ENCODE measurements at places on chromosomes 4 and X.
A peak's percentile ranks its signal among the peaks of the same experiment; 100 is the strongest.

DNA sequence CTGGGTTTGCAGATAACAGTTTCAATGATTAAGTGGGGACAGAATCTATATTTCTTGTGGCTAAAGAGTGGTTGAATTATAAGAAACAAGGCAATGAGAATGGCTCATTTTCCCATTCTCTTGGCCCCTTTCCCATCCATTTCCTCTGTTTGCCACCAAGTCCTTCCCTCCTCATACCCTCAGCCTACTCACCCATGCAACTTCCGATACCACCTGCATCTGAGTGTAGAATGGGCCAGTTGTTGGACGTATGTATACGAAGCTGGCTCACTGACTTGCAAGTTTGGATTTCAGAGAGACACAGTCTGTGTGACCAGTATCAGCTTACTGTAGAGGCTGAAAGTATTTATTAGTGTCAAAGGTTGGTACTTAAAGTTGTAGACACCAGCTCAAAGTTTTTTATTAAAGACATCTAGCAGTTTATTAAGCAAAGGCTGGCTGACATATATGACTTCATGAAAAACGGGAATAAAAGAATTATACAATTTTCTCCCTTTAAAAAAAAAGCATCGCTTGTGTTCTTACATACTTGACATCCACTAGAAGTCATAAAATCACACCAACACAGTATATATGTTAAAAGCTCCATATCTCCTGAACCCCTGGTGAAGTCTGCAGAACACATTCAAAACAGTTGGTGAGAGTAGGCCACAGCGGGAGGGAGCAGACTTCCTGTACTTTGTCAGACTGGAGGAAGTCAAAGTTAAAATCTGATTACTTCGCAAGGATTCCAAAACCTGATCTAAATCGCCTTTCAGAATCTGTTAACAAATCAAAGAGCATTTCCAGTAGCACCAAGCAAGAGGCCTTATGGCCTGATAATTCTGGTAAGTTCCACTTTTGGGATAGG is 22.4 kb upstream of the STIM2 start:
- no peak for DNase-seq

GRCh38 chr4:185374573-185374972 is 21.2 kb downstream of the LRP2BP start:
- DNase-seq: no peak

- DNase-seq: no peak
Observed at GRCh38 chr4:183631577-183632198, 27.3 kb downstream of the RWDD4 start.

DNA sequence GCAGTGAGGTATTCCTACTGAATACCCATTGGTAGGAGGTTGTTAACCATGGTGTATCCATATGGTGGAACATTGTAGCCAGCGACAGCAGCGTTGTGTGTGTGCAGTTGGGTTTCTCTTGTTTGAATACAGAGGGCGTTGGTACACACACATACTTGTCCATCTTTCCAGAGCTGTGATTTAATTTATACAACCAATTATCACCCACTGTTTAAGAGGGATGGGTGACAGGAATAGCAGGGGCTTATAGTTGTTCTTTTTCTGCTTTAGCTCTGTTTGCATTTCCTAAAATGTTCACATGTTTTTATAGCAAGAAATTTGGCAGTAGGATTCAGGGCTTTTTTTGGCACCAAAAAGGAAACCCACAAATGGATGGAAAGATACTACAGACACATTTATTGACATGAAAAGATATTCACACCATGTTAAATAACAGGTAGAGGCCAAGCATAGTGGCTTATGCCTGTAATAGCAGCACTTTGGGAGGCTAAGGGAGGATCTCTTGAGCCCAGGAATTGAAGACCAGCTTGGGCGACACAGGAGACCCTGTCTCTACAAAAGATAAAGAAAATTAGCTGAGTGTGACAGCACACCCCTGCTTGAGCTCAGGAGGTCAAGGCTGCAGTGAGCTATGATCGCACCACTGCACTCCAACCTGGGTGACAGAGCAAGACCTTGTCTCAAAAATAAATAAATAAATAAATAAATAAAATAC is 60.6 kb downstream of the TNIP2 start:
- no peak for DNase-seq

DNA sequence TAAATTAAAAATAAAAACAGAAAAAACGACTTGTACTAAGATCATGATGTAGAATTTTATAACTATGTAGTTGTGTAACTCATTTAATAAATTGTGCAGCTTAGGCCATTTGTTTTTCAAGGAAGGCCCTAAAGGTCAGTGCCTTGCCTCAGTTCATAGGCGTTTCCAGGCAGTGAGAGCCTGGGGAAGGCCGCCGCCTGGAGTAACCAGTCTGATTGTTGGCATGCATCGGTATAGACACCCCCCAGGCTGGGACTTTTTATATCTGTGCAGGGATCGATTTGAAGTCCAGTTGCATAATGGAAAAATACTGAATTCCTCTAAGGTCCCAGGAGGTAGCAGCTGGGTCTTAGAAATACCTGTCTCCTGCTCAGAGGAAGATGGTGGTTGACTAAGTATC is 77.2 kb downstream of the TMEM131L start:
- DNase-seq: no peak

DNA sequence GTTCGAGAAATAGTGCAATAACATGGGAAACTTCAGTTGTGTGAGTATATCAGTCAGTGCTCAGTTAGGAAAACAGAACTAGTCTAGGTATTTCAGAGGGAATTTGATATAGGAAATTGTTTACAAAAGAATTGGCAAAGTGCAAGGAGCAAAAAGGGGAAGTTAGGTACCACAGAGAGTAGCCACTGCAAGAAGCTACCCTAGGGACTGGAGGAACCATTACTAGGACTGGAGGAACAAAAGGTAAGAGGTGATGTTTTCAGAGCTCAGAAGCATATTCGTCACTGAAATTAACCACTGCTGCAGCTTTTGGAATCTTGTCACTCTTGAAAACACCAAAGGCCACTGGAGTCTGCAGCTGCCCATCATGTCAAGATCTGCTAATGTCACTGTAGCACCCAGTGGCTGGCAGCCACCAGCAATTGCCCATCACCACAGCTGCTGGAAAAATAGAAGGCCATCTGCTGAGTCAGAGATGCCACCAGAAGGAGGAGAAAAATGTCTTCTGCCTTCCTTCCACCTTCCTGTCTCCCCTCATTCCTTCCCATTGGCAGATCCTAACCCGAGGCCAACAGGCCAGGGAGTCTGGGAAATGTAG is 160.6 kb upstream of the RPS6KA3 start:
- no peak for DNase-seq

DNA sequence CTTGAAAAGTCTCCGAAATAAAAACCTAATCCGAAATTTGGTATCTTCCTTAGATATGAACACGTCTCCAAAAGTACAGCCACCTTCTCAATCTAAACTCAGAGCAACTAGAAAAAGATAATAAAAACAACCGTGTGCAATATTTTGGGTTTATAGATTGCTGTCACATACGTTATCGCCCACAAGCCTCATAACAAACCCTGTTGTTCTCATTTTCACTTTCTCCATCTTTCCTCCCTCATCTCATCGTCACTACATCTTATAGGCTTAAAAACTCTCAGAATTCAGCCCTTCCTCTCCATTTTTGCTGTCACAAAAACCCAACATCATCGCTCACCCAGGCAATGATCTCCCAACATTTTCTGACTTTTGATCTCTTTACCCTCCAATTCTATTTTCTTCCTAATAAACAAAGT is 448 bp upstream of the SCFD2 start:
- DNase-seq: no peak

- no peak for DNase-seq
Observed at GRCh38 chr4:189740873-189741272, 199.8 kb upstream of the FRG1 start.

- DNase-seq: no peak
Observed at GRCh38 chr4:10066206-10066605, 44.9 kb upstream of the SLC2A9 start.

DNA sequence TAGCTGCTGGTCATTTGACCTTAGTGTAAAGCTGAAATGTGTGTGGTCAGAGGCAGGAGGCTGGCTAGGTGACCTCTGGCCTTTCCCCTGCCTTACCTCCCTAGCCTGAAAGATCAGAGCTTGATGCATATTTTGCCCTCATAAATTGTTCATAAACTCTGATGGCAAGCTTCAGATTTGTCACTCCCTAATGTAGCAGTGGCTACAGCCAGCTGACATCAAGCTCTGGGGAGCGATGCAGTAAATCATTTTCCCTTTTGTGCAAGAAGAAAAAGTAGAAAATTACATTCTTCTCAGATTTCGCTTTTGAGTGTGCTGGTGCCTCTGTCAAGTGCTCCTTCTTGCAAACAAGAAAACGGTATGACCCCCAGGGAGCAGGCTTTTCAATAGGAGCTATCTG is 87.7 kb upstream of the MAGEA4 start:
- no peak for DNase-seq

DNA sequence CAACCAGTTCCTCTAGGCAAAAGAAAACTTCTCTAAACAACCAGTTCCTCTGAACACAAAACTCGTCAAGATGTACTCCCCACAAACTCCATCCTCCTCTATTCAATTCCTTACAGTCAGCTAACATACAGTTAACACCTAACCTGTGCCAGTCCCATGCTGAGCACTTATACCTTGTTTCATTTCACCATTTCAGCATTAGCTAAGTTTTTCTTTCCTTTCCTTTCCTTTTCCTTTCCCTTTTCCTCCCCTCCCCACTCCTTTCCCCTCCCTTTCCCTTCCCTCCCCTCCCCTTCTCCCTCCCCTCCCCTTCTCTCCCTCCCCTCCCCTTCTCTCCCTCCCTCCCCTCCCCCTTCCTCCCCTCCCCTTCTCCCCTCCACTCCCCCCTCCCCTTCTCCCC is 13.1 kb downstream of the HERC6 start:
- DNase-seq: no peak

DNA sequence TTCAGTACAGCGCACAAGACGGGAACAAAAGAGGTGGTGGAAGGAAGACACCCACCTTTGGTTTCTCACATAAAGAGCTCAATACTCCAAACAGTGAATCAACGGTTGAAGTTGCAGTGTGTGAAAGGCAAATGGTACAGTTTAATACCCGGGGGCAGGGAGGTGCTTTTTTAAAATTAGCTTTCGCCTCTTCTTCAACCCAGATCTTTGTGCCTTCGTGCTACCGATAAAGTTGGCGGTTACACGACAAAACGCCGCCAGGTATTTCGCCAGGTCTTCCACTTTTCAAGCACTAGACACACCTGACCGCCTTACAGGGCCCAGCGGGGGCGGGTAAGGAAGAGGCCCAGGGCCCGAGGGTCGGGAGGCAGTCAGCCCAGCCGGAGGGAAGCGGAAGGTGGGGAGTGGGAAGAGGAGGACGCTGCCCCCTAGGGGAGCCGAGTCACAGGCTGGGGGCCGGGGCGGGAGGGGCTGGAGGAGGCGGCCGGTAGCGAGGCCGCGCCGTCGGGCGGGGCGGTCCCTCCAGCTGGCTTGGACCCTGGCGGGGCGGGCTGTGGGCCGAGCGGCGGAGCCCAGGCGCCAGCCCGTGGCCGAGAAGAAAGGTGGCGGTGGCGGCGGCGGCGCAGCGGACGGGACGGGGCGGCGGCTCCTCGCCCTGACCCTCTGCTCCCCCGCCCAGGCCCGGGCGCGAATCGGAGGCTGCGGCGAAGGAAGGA is 16.0 kb downstream of the UTP3 start:
- peak; percentile 53 for DNase-seq

DNA sequence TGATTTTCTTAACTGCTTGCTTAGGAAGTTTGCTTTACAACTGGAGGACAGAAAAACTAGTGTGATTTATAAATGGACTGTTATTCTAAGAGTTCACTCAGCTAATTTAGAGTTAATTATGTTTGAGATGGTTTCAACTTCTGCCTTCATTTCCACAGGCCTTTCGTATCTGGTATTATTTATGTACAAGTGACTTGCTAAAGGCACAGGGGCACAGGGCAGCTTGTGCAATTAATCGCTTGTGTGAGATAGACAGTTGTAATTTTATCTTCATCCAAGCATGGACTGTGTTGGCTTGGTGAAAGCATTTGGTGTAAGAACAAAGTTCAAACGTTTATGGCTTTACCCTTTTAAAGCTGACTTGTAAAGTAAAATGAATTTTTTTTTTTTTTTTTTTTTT is 38.3 kb downstream of the GPAT3 start:
- no peak for DNase-seq

GRCh38 chr4:11497972-11498371 is 69.3 kb upstream of the HS3ST1 start:
- DNase-seq: no peak

- DNase-seq: no peak
Observed at GRCh38 chrX:7435822-7436221, 287.9 kb upstream of the PUDP start.

DNA sequence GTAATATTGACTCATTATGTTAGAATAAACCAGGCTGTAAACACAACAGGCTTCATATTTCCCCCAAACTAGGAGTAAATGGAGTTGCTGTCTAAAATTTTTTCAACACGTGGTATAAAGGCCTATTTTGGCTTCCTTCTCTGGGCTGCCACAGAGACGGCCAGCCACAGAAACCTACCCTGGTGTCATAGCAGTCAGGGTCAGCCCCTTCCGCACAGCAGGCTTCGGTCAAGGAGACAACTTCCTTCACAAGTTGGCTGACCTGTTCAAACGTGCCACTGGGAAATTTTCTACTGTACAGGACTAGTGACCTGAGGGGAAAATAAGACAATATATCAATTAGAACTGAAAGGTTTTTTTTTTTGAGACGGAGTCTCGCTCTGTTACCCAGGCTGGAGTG is 15.8 kb downstream of the GC start:
- no peak for DNase-seq

GRCh38 chrX:24148535-24149350 is 786 bp upstream of the ZFX start:
- DNase-seq: no peak

GRCh38 chr4:174318829-174319764 is 35.4 kb downstream of the CEP44 start:
- peak; percentile 23 for DNase-seq

- DNase-seq: no peak
Observed at GRCh38 chr4:100059467-100059866, 109.4 kb upstream of the H2AZ1 start.

Measured in central memory CD4-positive, alpha-beta T cell (primary cell).